Stimulated activated CD4-positive, alpha-beta T cell treated with anti-CD3 and anti-CD28 coated beads, Interleukin-12 subunit alpha, Interleukin-12 subunit beta, amount 100 ng/mL, for 48 hours (primary cell): ENCODE measurements at places on chromosomes 1 and 21.

- DNase-seq, result no peak
These were observed 86.0 kb downstream of the NCAM2 start for GRCh38 chr21:21084179-21084578.

- DNase-seq, result no peak
These were observed 17.6 kb upstream of the PAPPA2 start for GRCh38 chr1:176445402-176445801.

DNA sequence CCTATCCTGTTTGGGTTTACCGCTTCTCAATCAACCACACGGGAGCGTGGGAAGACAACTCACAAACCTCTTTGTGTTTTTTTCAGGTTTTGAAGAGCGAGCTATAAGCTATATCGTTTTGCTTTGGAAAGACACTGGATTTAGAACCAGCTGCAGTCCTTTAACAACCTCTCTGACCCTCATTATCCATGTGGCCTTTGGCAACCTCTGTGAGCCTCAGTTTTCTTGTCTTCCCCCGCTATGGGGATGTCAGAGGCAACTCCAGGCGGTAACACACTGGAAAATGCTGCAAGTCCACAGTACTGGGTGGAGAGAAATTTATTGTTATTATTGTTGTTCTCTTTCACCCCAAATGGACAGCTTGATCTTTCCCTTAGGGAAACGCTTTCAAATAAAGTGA, 100.0 kb downstream of the ETS2 start:
- DNase-seq, result no peak

DNA sequence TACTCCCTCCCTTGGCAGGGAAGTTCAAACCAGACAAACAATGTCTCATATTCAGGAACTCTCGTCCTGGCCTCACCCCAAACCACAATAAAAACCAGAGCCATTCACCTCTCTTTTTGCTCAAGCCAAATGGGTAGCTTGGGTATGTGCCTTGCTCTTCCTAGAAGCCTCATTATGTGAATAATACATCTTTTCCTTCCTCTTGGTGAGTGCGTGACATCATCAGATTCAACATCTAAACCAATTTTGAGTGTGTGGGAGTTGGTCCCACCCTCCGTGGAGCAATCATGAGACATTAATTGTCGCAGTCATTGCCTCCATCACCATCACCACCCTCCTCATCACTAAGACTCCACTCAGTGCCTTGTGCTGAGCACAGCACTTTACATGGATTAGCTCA, 482.9 kb downstream of the PTPRU start:
- no peak for DNase-seq

DNA sequence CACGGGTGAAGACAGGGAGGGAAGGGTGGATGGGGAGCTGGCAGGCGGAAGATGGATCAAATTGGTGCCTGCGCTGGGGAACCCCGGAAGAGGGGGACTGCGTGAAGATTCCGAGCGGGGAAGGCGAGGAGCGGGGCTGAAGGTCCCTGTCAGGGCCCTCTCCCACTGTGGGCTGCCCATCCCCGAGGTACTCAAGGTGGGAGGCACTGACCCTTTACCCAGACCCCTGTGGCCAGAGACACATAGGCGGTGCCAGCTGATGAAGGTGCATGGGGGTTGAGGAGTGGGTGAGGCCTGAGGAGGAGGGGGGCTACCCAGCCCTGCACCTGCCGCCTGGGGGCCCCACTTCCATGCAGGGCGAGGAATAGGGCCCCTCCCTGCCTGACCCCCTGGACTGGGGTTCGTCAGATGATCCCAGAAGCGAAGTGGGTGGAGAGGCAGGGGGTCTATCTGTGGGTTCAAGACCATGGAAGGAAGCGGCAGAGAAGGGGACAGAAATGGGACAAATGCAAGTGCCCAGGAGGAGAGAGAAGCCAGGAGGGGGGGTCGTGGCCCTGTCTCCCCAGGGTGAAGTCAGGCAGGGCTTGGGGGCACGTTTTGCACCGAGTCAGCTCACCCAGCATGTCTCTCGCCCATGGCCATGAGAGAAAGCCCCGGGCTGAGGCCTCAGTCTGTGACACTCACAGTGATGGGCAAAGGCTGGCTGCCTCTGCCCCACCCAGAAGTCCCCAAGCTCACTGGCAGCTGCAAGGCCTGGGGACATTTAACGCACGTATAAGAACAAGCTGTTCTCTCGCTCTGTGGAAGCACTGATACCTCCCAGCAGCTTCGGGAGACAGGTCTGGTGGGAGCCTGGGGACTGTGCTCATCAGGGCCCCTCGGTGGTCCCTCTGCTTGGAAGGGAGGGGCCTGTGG, 7.0 kb upstream of the MMEL1 start:
- no peak for DNase-seq

GRCh38 chr1:230781594-230781993, 34.4 kb downstream of the CAPN9 start:
- DNase-seq, result no peak

GRCh38 chr1:33128781-33129180, 47.8 kb downstream of the AZIN2 start:
- DNase-seq, result no peak

DNA sequence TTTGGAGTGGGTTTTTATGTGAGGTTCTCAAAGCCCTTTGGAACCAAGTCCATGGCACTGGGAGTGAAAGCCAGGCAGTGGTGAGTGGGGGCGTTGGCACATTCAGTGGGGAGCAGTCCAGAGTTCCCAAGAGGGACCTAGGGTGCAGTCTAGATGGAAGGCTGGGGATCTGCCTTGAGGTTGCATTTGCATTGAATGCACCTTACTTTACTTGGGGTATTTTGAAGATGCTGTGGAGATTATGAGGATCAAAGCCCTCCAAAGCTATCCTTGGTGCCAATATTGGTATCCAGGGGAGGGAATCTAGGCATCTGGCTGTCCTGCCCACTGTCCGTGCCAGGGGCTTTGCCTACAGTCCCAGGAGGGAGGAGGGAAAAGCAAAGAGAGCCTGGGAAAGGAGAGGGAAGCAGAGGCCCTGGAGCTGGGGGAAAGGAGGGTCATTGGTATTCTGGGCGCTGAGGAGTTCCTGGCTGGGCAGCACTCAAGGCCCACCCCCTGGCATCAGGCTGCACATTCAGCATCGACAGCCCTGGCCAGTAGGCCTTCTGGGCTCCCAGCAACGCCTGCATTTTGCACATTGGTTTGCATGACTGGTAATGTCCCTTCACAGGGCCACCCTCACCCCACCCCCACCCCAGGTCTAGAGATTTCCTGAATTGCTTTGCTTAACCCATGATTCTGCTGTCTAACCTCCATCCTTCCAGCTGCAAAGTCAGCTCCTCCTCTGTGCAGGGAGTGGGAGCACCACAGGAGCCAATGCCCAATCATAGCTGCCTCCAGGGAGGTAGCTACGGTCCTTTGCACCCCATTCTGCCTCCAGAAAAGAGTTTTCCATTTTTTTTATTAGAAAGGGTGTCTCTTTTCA, 843 bp upstream of the BCAN start:
- no peak for DNase-seq

GRCh38 chr1:32715901-32716311, 13.3 kb upstream of the SYNC start:
- no peak for DNase-seq

- no peak for DNase-seq
These were observed 150.9 kb downstream of the KCNJ6 start for GRCh38 chr21:37765221-37765900.

GRCh38 chr1:9591669-9592509, 3.2 kb downstream of the TMEM201 start:
- DNase-seq, result no peak

- no peak for DNase-seq
These were observed 29.8 kb downstream of the AHDC1 start for GRCh38 chr1:27574001-27574781.

- no peak for DNase-seq
These were observed 36.9 kb upstream of the RGS1 start for GRCh38 chr1:192538407-192539296.

GRCh38 chr1:202122639-202123335, at the start of gene GPR37L1:
GPR37L1 (plus strand) TSS chr1:202122917; CDS start chr1:202122964, 47 bp downstream.
- DNase-seq, result no peak

- no peak for DNase-seq
These were observed 124.9 kb upstream of the PLXNA2 start for GRCh38 chr1:208369045-208369444.

DNA sequence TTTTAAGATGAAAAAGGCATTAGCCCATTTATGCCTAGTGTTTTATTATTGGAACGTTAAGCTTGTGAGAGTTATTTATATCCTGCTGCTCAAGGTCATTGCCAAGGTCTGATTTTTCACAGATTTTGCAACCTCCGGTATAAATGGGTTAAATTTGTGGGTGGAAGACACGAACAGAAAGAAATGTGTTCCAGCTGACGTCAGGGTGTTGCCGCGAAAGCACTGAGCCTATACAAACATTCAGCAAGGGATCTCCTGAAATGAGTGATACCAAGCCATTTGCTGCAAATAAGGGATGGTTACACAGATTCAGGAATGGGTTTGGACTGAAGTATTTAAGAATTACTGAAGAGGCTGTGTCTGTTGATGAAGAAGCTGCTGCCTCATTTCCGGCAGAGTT, 32.2 kb downstream of the TMED5 start:
- DNase-seq, result no peak

DNA sequence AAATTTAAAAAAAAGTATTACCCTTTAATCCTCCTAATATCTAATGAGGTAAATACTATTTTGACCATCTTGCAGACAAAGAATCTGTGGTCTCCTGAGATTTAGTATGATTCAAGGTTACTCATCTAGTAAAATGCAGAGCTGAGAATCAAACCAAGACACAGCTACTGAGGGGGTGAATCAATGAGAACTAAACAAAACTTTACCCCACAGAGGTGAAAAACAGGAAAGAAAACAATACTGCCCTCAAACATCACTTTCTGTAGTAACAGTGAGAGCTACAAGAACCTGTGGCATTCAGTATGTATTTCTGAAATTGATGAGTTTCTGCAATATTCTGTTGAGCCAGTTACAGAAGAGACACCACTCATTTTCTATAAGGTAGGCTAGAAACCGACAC, 85.1 kb downstream of the JAK1 start:
- no peak for DNase-seq

DNA sequence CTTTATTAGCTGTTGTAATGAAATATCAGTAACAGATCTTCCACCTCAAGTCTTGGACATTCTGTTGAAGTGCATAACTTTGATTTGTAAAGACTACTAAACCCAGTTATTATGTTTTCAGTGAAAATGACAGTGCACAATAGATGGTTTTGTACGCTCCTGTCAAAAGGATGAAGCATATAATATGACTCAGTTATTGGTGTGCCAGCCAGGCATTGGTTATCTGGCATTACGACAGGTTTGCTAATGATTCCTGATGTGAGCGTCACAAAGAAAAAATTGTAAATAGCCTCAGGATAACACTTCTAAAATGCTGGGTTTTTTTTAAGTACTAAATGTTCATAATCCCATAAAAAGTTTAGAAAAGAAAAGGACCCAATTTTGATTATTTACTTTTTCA, 147.9 kb downstream of the MAGI3 start:
- DNase-seq, result no peak

DNA sequence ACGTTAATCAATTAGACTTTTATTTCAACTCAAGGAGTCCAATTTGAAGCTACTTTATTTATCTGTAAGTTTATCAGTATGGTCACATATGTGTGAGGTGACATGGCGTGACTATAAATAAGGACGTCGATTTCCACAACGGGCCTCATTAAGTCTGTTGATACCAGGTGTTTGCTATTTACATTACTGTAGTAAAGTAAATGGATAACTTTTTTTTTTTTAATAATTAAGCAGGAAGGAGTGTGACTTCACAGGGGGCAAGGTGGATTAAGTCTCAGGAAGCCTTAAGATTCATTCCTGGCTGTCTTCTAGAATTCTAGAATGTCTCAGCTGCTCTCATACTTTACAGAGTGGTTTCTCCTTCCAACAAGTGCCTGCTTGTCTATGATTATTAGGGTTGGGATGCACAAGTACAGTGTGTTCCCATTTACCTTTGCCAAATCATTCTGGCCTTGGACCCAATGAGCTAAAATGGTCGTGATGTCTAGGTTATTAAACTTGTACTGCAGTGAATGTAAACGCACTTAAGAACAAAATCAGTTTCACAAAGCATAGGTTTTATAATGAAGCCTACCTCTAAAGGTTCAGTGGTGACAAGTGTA, 15.5 kb downstream of the MAP3K7CL start:
- no peak for DNase-seq

- DNase-seq, result no peak
These were observed 882.9 kb upstream of the B3GALT2 start for GRCh38 chr1:194069168-194069830.

- no peak for DNase-seq
These were observed 171.5 kb downstream of the RUNX1 start for GRCh38 chr21:34877485-34878128.

- DNase-seq, result no peak
These were observed 82.0 kb downstream of the RPAP2 start for GRCh38 chr1:92380867-92381266.

DNA sequence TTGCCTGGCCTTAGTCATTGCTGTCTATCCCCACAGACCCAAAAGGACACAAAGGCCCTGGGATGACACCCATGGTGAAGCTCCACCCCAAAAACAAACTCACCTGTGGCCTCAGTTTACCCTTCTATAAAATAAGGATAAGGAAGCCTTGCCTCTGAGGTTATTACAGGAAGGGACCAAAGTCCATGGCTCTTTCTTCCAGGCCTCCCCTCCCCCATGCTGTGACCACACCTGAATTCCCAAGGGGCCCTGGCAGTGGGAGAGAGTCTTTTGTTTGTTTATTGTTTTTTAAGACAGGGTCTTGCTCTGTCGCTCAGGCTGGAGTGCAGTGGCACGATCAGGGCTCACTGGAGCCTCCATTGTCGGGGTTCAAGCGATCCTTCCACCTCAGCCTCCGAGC, 10.5 kb upstream of the TNFRSF25 start:
- no peak for DNase-seq

GRCh38 chr21:40851749-40852148, 4.8 kb upstream of the DSCAM start:
- no peak for DNase-seq

GRCh38 chr21:43767984-43768867, 7.9 kb downstream of the CSTB start:
- no peak for DNase-seq

DNA sequence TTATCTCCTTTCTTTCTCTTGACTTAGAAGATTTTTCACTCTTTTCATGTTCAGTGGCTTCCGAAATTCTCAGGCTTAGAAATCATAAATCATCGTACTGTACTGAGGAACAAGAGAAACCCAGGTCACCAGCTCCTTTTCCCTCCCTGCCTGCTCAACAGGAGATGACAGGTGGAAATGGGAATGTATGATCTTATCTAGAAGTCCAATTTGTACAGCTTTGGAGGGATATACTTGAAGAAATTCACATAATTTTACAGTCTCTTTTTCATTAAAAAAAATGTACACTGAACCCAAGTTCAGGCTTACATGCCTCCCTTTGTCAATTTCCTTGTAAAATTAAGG, 11.7 kb downstream of the EVA1C start:
- DNase-seq, result no peak

GRCh38 chr1:94416901-94417727, 1.1 kb upstream of the ABCD3 start:
- no peak for DNase-seq
